ENCODE measurements at places on chromosomes 6 and 20.

DNA sequence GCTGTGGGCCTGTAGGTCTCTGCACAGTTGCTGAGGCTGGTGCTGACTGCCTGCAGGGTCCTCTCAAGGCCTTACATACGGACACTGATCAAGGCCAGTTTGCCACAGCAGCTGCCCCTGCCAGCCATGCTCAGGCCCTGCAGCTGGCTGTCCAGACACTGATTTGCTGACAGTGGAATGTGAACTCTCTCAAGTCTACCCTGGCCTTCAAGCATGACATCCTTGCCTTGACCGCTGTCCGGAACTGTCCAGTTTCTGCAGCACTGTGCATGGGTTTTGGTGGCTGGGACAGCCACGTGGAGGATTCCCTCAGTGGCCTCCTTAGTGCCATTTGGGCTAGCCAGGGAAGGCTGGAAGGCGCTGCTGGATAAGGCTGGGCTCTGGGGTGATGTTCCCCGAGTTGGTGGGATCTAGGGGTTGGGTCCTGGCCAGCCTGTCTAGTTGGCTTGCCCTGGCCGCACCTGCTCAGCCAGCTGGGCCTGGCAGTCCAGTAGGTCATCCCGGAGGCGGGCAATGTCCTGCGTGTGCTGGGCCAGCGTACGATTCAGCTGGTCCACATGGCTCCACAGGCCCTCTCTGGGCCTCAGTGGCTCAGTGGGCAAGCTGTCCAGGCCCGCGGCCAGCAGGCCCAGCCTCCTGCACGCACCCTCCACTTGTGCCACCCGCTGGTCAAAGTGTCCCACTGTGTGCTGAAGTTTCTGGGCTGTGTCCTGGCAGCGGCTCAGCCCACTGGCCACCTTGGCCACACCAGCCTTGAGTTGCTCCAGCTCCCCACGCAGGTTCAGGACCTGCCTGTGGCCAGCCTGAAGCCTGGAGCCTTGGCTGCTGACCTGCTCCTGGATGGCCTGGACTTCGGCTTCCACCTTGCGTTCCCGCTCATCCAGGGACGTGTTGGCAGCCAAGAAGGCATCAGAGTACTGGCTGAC is 5.5 kb downstream of the EMILIN3 start:
- DNase-seq: no peak

- DNase-seq: no peak
These were observed 470.2 kb upstream of the BTBD3 start for GRCh38 chr20:11447371-11448100.

- DNase-seq: no peak
These were observed 62.4 kb downstream of the AGPAT4 start for GRCh38 chr6:161211380-161212035.

DNA sequence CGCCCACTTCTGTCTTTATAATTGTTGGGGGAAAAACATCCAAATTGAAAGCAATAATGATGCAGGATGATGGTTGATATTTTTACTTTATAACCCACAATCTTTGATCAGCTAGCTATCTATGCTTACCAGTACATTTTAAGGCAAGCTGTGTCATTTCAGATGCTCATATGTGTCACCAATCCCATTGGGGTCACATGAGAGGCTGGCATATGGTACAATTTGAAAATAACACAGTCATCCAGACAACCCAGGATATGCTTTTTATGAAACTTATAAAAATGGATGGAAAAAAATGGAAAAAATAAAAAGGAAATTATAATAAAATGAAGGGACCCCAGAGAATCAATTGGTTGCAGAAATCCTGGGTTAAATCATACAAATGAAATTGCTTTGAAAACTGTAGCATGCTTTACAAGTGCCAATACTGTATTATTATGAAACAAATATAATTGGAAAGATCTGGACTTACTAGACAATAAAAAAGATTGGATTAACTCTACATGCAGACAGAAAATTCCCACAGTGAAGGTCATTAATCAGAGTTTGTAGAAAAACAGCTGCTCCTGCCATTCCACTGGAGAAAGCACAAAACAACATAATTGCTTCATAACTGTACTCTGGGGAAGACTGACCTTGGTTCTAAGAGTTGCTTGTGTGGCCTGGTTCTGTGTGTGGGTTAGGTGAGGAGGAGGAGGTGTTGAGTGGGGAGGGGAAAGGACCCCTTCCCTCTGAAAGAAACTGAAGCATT is 13.3 kb upstream of the PRIM2 start:
- no peak for DNase-seq

DNA sequence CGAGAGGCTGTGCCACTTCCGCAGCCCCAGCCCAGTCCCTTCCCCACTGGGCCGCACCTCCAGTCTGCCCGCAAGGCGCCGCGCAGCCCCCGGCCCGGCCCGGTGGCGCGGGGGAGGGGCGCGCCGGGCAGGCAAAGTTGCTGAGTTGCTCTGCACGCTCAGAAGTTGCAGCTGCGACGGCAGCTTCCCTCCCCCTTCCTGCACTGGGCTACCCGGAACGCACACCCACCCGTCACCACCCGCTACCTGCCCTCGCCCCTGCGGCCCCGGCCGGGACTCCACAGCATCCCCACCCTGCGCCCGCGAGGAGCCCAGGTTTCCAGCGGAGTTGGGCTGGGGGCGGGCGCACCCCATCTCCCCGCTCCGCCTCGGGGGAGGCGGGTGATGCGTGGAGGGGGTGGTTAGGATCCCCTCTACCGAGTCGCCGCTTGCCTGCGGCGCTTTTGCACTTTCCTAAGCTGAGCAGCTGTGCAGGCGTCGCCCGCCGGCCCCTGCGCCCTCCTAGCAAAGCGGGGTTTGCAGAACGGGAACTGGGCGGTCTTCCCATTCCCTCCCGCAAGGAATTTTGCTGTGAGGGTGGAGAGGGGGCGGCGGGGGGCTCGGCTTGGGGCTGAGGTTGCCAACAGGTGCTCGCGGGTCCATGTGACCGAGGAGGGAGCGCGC is 55.9 kb upstream of the RREB1 start:
- DNase-seq: peak; percentile 17

DNA sequence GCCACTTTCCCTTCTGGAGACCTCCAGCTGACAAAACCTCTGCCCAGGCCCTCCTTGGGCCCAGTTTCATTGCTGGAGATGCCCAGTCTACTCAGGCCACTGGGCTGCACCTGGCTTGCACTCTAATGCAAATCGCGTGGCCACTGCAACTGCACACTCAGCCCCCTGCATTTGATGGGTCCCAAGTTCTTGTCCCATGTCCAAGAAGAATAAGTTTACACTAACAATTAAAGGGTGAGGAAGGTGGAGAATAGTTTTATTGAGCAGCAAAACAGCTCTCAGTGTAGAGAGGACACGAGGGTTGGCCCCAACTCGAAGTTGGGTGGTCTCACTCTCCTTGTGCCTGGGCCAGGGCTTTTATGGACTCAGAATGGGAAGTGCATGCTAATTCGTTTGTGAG is 31.9 kb upstream of the THEMIS start:
- DNase-seq: no peak

- DNase-seq: no peak
These were observed 101.5 kb downstream of the SGK1 start for GRCh38 chr6:134216301-134217010.

- DNase-seq: no peak
These were observed 87.5 kb downstream of the CRYBG1 start for GRCh38 chr6:106448000-106448426.

Data from stimulated activated CD4-positive, alpha-beta T cell treated with anti-CD3 and anti-CD28 coated beads, Interleukin-15, amount 100 ng/mL, for 1 hour (primary cell).